ENCODE measurements at places on chromosomes 3 and 15. TPM values are rescaled to one million over a fixed set of nuclear protein-coding genes. Genes with fewer than 3 reads are reported as not detected.
A peak's percentile ranks its signal among the peaks of the same experiment; 100 is the strongest.

GRCh38 chr15:41647262-41647661 lies 12.9 kb upstream of the MGA start:
- no peaks in the 10 kb centered on the region for H3K27me3 ChIP-seq
- no peaks in the 10 kb centered on the region for H3K36me3 ChIP-seq
- no peak for DNase-seq
- no peak overlapping the region for H3K27ac ChIP-seq
- no peaks in the 10 kb centered on the region for H3K4me1 ChIP-seq

- peaks cover 9% of the 10 kb centered on the region for H3K4me1 ChIP-seq
- no peak overlapping the region for H3K27ac ChIP-seq
- no peak overlapping the region for H3K4me3 ChIP-seq
- no peaks in the 10 kb centered on the region for H3K36me3 ChIP-seq
- DNase-seq, result peak; percentile 71
Observed at GRCh38 chr15:60299452-60300047, 98.2 kb downstream of the ANXA2 start.

The BCL2A1 gene
- total RNA-seq, result not detected

GRCh38 chr15:94243418-94243817 lies 12.1 kb downstream of the MCTP2 start:
- no peak overlapping the region for H3K4me3 ChIP-seq
- H3K4me1 ChIP-seq, result peaks cover 23% of the 10 kb centered on the region
- no peak for DNase-seq
- no peak overlapping the region for H3K27ac ChIP-seq
- H3K36me3 ChIP-seq, result no peaks in the 10 kb centered on the region
- H3K27me3 ChIP-seq, result no peaks in the 10 kb centered on the region

DNA sequence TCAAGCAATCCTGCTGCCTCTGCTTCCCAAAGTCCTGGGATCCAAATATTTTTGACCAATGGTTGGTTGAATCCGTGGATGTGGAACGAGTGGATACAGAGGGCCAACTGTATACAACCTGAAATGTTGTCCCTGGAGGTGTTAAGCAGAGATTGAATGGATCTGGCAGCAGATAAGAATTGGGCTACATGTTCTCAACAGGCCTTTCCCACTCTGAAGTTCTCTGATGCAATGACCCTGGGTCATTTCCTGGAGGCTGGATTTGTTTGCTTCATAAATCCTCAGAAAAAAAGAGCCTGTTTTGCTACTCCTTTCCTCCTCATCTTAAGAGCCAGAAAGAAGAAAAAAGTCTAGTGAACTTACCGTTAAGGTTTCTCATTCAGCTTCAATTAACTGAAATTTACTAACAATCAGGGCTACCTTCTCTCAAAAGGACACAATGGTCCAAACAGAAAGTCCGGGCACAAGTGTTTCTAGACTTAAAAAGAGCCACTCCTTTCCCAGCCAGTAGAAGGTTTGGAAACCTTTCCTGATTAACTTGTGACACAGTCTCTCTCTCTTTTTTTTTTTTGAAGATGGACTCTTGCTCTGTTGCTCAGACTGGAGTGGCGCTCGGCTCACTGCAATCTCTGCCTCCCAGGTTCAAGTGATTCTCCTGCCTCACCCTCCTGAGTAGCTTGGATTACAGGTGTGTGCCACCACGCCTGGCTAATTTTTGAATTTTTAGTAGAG lies 6.5 kb downstream of the ARHGEF3 start:
- no peak overlapping the region for H3K4me3 ChIP-seq
- peak overlapping the region; percentile 74 for H3K27ac ChIP-seq
- no peaks in the 10 kb centered on the region for H3K27me3 ChIP-seq
- DNase-seq, result no peak
- peaks cover 74% of the 10 kb centered on the region for H3K4me1 ChIP-seq
- no peaks in the 10 kb centered on the region for H3K36me3 ChIP-seq

- H3K27me3 ChIP-seq, result no peaks in the 10 kb centered on the region
- no peak overlapping the region for H3K27ac ChIP-seq
- H3K4me3 ChIP-seq, result no peak overlapping the region
- H3K4me1 ChIP-seq, result no peaks in the 10 kb centered on the region
- H3K36me3 ChIP-seq, result no peaks in the 10 kb centered on the region
- DNase-seq, result no peak
Observed at GRCh38 chr3:177795859-177796258, 598.6 kb upstream of the TBL1XR1 start.

- no peaks in the 10 kb centered on the region for H3K36me3 ChIP-seq
- H3K4me3 ChIP-seq, result no peak overlapping the region
- no peaks in the 10 kb centered on the region for H3K27me3 ChIP-seq
- peak overlapping the region; percentile 59 for H3K27ac ChIP-seq
- no peak for DNase-seq
Observed at GRCh38 chr3:71189480-71189879, 394.0 kb downstream of the FOXP1 start.

The CCDC54 gene
- total RNA-seq, result not detected
